ENCODE measurements at places on chromosomes 16 and 17.

- no peak for DNase-seq
These were observed 30.5 kb downstream of the HS3ST2 start for GRCh38 chr16:22844416-22844815.

DNA sequence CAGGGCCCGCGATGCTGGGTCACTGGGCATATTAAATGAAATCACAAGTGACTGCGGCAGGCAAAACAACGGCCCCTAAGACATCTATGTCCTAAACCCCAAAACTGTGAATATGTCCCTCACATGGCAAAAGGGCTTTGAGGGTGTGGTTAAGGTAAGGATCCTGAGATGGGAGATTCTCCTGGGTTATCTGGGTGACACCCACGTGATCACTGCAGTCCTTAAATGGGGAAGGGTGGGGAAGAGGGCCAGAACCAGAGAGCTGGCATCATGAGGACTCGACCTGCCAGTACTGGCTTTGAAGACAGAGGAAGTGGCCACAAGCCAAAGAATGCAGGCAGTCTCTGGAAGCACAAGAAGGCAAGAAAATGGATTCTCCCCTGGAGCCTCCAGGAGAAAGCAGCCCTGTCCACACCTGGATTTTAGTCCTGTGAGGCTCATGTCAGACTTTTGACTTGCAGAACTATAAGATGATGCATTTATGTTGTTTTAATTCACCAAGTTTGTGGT, 12.5 kb downstream of the COTL1 start:
- DNase-seq = no peak

- no peak for DNase-seq
These were observed 1380.5 kb upstream of the CDH8 start for GRCh38 chr16:63416712-63417111.

DNA sequence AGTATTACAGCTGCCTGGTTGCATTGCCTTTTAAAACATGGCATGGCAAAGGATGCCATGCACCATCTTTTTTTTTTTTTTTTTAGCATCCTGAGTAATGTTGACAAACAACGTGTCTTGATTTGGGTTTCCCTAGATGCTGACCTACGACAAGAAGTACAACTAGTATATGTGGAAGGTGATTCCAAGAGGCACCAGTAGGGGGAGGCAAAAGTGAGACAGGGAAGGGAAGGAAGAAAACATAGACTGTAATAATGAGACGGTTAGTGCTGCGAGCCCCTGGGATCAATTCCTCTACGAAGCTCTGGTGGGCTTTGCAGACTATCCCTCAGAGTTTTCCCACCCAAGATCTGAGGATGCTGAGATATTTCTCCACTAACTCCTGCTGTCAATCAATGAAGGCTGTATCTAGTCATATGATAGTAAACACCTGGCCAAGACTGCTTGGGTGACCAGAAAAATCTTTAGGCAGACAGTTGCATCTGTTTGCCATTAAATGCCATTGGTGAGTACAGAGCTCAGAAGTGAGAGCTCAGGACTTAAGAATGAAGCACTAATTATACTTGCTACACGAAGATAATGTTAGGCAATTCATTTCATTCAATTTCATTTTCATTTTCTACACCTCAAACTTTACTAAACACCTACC, 458.6 kb upstream of the GOT2 start:
- DNase-seq = peak; percentile 27

GRCh38 chr17:43092901-43093300, 32.3 kb downstream of the BRCA1 start:
- DNase-seq = no peak

- DNase-seq = no peak
These were observed 293.3 kb downstream of the MAF start for GRCh38 chr16:79307214-79307613.

- no peak for DNase-seq
These were observed 15.1 kb upstream of the RNPS1 start for GRCh38 chr16:2282866-2283555.

- DNase-seq = no peak
These were observed 8.4 kb downstream of the AIPL1 start for GRCh38 chr17:6426356-6427101.

GRCh38 chr17:55272711-55273578, 8.2 kb downstream of the HLF start:
- no peak for DNase-seq

DNA sequence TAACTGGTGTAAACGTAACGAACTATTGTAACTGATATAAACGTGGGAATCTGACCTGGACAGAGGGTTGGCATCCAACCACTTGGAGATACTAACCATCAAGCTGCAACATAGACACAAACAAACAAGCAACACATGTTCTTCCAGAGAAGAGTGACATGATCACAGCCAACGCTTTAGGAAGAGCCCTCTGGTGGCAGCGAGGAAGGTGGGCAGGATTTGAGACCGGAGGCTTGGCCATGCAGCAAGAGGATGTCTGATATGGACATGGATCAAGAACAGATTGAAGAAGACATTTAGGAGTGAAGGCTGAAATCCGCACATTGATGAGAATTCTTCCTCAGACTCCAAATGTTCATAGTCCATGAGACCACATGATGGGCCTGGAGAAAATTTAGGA, 40.3 kb upstream of the TNRC6A start:
- DNase-seq = peak; percentile 56

DNA sequence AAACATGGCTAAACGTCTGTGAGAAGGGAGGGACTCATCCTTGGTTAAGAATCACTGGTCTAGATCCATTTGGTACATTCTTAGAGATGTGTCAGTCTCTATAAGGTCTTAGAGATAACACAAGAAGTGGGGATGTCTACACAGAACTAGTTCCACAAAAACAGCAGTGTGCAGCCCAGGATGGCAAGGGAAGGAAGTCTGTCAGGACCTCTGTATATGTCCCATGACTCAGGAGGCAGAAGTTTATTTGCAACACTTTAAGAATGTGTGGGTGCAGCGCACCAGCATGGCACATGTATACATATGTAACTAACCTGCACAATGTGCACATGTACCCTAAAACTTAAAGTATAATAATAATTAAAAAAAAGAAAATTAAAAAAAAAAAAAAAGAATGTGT, 548.5 kb upstream of the SOX9 start:
- DNase-seq = no peak

DNA sequence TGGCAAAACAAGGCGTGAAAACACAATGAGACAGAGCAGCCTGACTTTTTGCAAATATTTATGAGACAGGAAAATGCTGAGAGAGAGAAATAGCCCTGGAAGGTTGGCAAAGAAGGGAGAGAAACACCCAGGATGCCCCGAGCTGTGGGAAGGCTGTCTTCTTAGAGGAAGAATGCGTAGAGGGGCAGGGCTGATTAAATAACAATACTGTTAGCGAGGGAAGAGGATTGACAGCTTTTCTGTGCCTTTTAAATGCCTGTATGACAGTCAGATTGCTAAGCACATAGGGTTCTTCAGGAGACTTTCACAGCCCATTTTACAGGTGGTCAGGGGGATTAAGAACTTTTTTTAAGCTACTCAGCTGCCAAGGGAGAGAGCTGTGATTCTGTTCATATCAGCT, 219.2 kb downstream of the SHISA9 start:
- DNase-seq = no peak

GRCh38 chr16:15961571-15962090, 12.2 kb downstream of the ABCC1 start:
- DNase-seq = no peak

- DNase-seq = peak; percentile 87
These were observed at the start of gene TLCD3A for GRCh38 chr17:732067-732901. TSS of gene TLCD3A (plus strand) at chr17:732596. CDS start at chr17:732648, 52 bp downstream.

DNA sequence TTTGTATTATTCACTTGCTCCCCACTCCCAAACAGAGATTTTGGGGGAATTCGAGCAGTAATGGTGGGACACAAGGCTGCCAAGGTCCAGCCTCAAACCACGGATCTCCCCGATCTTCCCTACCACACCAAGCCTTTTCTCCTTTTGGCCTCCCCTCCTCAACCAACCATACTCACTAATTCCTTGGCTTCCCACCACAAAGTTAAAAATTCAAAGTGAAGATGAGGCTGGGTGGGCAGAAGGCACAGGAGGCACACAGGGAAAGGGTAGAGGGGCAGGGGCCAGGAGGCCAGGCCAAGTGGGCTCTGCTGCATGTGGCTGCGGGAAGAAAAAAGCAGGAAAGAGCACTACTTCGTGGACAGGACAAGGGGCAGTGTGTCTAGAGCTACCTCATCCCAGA, 15.2 kb downstream of the HOXB4 start:
- DNase-seq = no peak

- DNase-seq = peak; percentile 26
These were observed 380.4 kb upstream of the CCL2 start for GRCh38 chr17:33874617-33875060.

DNA sequence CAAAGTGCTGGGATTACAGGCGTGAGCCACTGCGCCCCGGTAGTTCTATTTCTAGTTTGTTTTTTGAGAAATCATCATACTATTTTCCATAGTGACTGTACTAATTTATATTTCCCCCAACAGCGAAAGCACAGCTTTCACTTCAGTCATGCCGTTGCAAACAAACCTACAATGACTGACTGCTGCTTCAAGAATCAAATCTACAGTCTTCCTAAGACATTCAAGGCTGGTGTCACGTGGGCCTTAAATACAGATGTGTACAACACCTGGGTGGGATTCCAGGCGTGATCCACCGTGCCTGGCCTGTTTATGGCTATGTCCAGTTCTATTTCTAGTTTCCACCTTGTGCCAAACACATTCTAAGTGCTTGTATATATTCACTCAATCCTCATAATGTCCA, 72.0 kb downstream of the ABCC6 start:
- DNase-seq = no peak

All from stomach (tissue), 19 donors.